ENCODE measurements at places on chromosomes 3 and 15.
A peak's percentile ranks its signal among the peaks of the same experiment; 100 is the strongest.

DNA sequence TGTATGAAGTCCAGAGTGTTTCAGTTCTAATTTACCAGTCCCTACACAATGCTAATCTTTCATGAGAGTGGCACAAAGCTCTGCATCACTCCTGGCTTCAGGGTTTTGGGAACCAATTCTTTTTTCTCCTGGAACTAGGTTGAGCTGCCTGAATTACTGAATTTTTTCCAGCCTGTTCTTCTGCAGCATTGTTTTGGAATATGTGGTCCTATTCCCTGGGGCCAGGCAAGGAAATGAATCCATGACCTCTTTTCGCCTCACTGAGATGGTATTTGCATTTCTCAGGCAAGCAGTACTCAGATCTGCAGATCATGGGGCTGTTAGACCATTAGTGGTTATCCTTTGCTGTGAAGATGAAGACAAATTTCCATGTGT is 25.6 kb upstream of the GPR171 start:
- no peak for DNase-seq

DNA sequence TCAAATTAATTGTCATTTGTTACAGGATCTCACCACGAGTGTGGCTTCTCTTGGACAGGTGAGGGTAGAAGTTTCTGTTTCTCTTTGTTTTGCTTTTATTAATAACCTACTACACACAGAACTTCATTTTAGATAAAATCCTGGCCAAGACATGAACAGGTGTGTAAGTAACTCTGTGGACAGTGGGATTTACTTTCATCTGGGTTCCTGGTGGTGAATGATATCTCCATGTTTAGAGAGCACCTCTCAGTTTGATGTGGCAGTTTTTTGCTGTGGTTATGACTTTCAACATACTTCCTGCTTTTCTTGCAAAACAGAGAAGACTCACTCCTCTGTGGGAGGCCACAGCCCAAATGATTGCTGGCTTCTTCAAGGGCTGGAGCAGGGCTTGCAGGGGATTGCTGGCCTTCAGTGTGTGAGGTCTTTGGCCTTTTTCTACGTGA is 71.1 kb upstream of the XCR1 start:
- DNase-seq, result peak; percentile 93

GRCh38 chr15:38084289-38084688 is 149.8 kb downstream of the TMCO5A start:
- DNase-seq, result peak; percentile 75

GRCh38 chr3:119308355-119308754 is 14.2 kb downstream of the ARHGAP31 start:
- DNase-seq, result no peak

- no peak for DNase-seq
Observed at GRCh38 chr3:178498871-178499270, 37.4 kb upstream of the KCNMB2 start.

GRCh38 chr3:196775938-196776337 is 36.3 kb downstream of the PAK2 start:
- DNase-seq, result peak; percentile 39

DNA sequence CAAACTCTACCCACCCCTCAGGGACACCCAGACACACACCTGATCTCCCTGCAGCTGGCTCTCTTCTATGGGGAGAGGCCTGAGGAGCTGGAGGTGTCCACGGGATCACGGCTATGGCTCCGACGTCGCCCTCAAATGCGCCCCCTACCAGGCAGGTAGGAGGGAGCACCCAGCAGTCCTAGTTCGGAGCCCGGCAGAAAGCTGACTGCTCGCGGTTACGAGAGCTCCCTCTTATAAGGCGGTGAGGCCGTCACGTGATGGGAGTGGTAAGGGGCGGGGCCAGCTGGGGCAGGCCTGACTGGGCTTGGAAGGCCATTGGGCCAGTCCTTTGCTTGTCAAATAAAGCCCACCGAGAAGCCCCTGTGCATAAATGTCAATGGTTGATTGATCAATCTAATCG is at the start of gene PRR20G:
Gene PRR20G, minus strand, starts transcription at position 207 of the 400 bp plus-strand sequence. CDS start 681 bp downstream, outside the sequence.
- DNase-seq, result no peak

DNA sequence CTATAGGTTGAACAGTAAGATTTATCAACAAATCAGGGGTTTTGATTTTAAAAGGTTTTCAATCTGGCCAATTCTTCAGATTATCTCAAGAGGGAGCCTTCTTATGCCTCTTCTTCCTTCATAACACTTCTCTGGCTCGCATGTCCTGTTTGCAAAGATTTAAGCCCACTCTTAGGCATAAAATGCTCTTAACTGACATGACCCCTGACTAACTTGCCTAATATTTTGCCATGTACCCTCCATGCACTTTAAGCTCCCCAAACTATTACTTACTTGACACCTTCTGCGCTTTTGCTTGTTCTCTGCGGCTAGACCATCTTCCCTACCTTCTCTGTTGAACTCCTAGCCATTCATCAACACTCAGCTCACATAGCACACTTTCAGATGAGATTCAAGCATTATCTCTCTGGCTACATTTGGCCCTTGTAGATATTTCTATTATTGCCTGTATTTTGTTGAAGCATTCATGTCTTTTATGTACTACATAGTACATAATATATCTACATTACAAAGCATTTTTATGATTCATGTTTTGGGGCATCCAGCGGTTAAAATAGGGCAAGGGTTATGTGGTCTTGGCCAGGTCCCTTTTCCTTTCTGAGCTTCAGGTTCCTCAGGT is 1.0 kb upstream of the ARIH1 start:
- DNase-seq, result peak; percentile 19

- DNase-seq, result no peak
Observed at GRCh38 chr15:52050416-52050815, 31.4 kb downstream of the MAPK6 start.

DNA sequence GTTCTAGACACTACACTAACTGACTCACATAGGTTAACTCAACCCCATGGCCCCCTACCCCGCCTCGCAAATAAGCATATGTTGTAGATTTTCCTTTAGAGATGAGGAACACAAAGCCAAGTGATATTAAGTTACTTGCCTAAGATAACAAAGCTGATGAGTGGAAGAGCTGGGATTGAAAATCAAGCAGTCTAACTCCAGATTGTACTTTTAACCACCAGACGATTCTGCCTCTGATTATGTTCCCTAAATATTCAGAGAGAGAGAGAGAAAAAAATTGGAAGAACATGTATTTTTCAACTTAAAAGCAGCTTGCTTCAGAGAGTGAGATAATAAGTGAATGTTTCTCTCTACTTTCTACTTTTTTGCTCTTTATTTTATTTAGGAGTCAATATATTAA is 66.9 kb upstream of the THBS1 start:
- no peak for DNase-seq

GRCh38 chr3:157841029-157841428 is 265.2 kb downstream of the SHOX2 start:
- no peak for DNase-seq

GRCh38 chr3:59565125-59565524 is 515.3 kb upstream of the CFAP20DC start:
- no peak for DNase-seq

DNA sequence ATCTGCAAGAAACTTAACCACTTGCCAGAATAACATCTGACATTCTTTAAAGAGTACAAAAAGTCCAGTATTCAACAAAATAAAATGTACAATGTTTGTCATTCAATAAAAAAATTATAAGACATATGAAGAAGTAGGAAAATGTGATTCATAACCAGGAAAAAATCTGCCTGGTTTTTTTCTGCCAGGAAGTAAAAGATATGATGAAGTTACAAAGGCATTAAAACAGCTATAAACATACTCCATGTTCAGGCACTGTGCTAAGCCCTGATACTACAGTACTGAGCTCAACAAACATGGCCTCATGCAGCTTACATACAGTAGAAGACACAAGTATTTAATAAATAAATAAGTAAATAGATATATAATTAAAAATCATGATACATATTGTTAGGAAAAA is 178.4 kb upstream of the STT3B start:
- no peak for DNase-seq

- DNase-seq, result no peak
Observed at GRCh38 chr3:71033681-71034220, 549.8 kb downstream of the FOXP1 start.

DNA sequence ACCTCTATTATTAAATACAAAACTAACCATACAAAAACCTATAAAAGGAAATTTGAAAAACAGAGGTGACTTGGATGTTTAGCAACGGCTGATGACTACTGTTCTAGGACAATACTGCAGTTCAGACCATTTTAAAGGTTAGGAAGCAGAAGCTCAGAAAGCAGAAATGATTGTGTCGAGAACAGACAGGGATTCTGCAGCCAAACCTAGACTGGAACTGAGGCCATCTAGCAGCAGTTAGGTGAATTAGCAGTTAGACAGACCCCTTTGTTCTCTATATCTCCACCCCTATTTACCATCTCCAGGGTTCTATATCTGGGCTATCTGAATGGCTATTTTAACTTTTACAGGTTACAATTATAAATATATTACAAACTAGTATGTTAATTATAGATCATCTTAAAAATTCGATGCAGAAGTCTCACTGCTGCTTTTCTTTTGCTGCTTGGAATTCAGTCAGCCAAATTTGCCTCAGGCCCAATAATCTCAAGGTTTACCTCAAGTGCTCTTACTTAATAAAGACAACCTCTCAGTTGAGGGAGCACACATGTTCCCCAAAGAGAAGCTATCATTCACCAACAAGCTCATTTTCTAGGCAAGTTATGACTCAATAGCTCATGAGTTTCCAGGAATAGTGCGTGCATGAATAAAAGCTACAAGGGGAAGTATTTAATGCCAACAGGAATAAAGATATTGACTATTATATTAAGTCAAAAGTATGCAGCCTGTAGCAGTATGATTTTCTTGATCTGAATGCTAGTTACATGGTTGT is 9.3 kb upstream of the IL1RAP start:
- DNase-seq, result peak; percentile 68

DNA sequence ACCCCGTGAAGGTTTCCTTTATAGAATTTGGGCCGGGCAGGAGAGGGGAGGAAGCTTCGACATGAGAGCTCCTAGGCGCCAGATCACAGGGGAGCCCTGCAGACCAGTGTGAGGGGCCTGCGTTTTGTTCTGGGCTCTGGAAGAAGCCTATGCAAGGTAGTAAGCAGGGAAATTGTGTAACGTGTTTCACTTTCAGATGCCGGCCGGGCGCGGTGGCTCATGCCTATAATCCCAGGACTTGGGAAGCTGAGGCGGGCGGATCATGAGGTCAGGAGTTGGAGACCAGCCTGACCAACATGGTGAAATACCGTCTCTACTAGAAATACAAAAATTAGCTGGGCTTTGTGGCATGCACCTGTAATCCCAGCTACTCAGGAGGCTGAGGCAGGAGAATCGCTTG is 65.2 kb downstream of the GABRG3 start:
- DNase-seq, result no peak

- DNase-seq, result no peak
Observed at GRCh38 chr3:154552338-154552737, 122.3 kb upstream of the GPR149 start.

DNA sequence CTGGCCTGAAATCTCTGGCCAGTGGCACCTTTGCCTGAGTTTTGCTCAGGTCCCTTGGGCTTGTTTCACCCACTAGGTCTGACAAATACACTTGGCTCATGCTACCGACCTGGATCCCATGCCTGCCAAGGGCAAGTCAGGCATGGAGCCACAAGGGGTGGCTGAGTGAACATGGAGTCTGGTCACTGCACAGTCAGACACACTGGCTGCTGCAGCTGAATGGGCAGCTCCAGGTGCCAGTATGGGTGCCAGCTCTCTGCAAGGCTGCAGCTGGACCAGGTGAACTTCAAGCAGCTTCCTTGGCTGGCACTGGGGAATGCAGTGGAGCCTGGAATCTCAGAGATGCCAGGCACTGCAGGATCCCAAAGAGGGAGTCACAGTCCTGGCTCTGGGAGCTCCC is 170.3 kb downstream of the NECTIN3 start:
- DNase-seq, result no peak

DNA sequence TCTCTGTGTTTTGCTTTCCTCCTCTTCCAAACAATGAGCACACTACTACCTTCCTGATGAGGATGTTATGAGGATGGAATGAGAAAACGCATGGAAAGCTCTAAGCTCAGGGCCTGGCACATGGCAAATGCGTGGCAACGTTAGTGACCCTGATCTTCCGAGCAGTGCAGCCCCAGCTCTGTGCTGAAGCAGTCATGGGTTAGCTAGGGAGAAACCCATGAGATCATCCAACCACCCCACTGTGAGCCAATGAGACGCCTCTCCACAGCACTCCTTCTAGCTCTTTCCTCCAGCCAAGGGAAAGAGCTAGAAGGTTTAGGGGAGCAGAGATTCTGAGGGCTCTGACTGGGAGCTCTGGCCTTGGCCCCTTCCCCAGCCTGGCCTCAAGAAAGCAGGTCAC is 4.5 kb downstream of the CPN2 start:
- DNase-seq, result peak; percentile 42

DNA sequence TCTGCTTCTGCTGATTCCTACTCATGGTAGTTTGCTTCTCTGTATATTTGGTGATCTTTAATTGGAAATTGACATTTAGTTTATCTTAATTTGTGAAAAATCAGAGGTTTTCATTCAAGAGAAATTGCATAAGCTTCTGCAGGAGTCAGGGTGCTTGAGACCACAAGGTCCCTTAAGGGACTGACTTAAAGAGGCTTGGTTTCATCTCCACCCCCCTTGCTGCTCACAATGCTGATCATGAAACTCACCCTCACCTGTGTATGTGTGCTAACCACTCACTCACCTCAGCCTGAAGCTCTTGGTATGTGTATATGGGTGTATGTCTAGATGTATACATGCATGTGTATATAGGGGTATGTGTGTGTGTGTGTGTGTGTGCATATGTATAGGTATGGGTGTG is 11.4 kb downstream of the PGPEP1L start:
- DNase-seq, result no peak

- DNase-seq, result no peak
Observed at GRCh38 chr15:38878926-38879325, 314.3 kb upstream of the RASGRP1 start.

DNA sequence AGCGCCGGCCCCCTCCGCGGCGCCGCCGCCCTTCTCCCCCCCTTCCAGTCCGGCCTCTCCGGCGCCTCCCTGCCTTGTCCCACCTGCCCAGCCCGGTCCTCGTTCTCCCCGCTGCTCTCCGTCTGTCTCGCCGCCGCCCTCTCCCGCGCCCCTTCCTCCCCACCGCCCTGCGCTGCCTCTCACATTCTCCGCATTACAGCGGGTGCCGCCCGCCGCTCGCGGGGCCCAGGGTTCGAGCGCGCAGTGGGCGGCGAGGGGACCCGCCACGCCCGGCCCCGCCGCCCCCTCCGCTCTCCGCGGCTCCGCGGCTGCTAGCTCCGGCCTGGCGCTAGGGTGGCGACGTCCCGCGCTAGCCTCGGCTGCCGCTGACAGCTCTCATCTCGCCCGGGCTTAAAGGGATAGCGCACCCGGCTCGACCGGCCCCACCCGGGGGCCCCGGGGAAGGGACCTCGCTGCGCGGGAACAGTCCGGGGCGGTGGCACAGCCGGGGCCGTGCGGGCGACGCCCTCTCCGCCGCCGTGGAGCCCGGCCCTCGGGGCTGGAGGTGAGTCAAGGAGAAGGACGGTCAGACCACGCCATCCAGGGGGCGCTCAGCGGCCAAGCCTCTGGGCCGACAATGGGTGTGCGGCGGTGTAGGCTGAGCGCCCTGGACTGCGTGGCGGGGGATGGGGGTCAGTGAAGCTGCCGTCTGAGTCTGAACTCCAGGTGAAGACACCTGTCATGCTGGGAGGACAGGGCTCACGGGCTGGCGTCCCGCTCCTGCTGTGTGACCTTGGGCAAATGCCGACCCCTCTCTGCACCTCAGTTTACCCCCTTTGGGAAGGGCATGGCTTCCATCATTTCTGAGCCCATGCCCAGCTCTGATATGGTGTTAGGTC is 187.4 kb upstream of the LINGO1 start:
- no peak for DNase-seq

Data from inflammatory macrophage treated with lipopolysaccharide for 4 hours (primary cell).